Trophoblast cell (in vitro differentiated cells and primary cell): ENCODE measurements at places on chromosomes 6 and 20.

- DNase-seq = no peak
Measured at GRCh38 chr6:161407115-161407514, 133.3 kb upstream of the AGPAT4 start.

DNA sequence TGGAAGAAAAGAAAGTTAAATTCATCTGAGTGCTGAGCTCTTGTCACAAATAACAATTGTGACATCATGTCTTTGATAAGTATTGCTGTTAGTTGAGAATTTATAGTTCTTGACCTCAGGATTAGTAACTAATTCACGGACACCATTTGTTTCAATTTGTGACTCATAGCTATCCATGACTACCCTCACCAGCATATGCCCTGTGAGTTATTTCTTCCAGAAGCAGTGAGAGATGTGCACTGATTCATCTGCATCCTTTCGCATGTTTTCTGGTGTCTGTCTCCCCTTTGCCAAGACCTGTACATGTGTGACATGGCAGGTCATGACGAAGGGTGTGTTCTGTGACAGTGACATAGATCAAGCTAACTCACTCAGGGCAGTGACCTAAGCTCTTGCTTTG is 86.9 kb downstream of the SOBP start:
- DNase-seq = peak; percentile 53

GRCh38 chr6:39769012-39769411 is 23.2 kb upstream of the DAAM2 start:
- DNase-seq = no peak

GRCh38 chr20:45589725-45590124 is 10.6 kb upstream of the WFDC8 start:
- no peak for DNase-seq

DNA sequence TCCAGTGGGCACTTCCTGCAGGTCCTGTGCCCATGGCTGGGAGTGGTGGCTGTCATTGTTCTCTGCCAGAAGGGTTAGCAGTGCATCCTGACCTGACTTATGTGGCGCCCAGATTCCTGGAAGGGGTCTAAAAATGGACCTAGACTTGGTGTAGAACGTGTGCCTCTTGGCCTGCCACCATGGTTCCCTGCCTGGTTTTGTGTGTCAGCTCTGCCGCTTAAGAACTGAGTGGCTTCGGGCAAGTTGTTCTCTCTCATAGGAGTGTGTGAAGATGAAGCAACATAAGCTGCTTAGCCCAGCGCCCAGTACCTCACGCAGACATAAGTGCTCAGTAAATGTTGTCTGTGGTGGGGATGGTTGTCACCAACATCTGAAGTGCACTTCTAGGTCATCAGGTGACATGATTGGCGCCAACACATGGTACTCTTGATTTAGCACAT is 52.1 kb downstream of the PTPN1 start:
- no peak for DNase-seq

- no peak for DNase-seq
Measured at GRCh38 chr6:39590871-39591393, 134.3 kb downstream of the KIF6 start.
